NCI-H510A treated with DMSO at 0.1 percent for 48 hours (cell line): ENCODE measurements at places on chromosomes 1 and 21.

DNA sequence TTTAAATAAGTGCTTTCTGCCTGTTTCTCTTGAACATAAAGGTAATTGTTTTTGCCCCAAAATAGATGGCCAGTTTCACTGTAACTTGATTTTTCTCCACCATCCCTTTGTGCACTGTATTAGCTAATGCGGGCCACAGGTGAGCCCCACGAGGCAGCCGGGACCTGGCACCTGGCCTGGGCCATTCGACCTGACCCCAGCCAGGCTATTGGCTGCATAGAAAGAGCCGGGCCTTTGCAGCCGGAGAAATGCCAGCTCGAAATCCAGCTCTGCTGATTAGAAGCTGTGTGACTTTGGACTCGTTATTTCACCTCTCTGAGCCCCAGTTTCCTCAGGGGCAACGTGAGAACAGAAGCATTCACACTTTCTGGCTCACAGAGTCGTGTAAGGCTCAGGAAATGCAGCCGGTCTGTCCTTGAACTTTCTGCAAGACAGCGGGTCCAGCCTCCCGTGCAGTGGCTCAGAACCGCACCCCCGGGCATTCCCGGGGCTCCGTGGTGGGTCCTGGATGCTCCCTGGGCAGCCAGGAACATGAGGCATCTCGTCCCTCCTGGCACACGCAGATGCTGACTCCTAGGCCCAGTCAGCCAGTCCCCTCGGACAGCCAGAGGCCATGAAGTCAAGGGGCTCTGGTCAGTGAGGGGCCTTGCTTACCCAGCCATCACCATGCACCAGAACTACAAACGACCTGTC lies 37.4 kb upstream of the ACTRT2 start:
- DNase-seq: no peak

- DNase-seq: no peak
Observed at GRCh38 chr1:170340308-170340707, 191.7 kb upstream of the GORAB start.

DNA sequence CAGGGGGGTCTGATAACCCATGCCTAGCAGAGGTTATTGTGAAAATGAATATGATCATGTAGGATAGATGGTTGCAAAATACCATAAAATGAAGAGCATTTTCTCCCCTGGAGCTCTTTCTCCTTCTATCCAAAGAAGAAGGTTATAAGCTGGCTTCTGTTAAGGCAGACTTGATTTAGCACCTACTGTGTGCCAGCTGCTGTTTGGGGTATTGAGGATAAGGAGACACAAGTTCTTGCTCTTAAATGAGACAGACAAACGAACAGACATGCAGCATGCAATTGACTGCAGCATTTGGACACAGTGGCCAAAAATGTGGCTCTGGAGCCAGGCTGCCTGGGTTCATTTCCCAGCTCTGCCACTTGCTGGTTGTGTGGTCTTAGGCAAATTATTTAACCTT lies 39.8 kb upstream of the ID3 start:
- DNase-seq: no peak

GRCh38 chr1:4700801-4701200 lies 46.4 kb downstream of the AJAP1 start:
- peak; percentile 53 for DNase-seq

- DNase-seq: no peak
Observed at GRCh38 chr21:42201615-42202161, 17.3 kb upstream of the ABCG1 start.
